ENCODE measurements at places on chromosomes 16 and 17.

DNA sequence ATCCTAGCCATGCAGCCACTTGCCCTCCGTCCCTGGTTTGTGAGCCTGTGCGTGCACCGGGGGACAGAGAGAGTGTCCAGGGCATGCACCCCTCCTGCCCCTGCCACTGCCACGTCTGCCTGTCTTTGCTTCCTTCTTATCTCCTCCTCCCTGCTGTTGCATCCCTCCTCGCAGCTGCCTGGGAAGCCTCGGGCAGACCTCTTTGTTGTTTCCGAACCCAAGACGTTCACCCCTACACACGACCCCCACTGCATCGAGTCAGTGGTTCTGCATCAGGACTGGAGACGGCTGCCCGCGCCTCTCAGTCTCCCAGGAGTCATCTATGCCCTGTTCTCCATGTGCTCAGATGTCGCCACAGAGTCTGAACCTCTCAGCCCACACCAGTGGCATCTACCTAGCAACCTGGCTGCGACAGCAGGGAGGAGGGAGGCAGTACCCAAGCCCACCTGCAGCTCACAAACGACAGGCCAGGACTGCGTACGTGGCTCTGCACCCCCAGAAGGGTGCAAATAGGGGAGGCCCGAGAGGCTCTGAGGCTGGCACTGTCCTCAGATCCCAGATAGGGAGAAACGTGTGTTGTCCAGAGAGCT is 5.2 kb downstream of the TIMP2 start:
- DNase-seq: no peak

DNA sequence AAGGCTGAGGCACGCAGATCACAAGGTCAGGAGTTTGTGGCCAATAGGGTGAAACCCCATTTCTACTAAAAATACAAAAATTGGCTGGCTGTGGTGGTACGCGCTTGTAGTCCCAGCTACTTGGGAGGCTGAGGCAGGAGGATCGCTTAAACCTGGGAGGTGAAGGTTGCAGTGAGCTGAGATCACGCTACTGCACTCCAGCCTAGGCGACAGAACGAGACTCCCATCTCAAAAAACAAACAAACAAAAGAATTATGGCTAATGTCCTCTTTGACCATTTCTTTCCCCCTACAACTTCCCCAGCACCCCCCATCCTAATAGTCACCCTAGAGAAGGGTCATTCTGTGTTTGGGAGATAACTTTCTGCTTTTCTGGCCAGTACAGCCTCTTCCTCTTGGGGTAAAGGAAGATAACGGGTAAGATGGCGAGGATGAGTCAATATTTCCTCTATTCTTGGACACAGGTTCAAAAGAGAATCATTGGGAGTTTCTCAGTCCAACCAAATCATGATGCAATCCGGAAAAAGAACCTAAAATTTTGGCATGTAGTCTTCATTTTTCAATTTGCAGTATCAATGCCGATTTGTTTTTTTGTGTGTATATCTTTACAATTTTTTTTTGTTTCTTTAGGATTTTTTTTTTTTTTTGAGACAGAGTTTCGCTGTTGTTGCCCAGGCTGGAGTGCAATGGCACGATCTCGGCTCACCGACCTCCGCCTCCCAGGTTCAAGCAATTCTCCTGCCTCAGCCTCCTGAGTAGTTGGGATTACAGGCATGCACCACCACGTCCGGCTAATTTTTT is 107.6 kb upstream of the MED13 start:
- DNase-seq: no peak

DNA sequence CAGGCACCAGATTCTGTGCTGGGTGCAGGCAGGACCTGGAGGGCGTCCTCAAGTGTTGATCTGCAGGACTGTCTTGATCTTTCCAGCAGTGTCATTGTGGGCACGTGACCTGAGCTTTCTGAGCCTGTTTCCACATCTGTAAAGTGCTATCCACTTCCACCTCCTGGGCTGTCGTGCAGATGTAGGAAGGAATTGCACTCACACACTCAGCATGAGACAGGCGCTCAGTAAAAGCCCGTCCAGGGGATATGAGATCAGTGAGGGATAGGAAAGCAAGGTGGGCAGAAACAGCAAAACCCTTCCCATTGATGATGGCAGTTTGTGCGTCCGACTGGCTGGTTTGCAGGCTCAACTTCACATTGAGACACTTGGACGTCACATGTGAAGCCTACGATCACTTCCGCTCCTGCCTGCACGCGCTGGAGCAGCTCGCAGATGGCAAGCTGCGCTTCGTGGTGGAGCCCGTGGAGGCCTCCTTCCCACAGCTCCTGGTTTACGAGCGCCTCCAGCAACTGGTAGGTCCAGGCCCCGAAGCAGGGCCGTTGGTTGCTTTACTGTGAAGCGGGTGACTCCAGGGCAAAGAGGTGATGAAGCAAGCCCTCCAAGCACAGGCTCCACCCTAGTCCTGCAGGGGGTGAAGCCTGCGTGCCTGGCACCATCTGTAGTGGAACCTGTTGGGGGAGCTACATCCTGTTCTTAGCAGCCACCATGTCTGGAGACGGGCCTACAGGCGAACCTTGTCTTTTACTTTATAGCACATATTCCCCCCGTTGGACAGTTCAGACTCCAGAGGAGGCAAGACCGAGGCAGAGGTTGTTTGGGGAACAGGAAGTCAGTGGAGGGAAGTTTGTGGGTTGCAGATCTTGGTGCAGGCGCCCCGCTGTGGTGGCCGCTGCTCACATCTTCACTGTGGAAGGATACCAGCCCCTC is 23.0 kb downstream of the METTL22 start:
- DNase-seq: no peak

GRCh38 chr16:477301-478157 is 50.0 kb upstream of the CAPN15 start:
- no peak for DNase-seq

- DNase-seq: no peak
Measured at GRCh38 chr16:88920618-88921590, 54.4 kb upstream of the PABPN1L start.

GRCh38 chr17:54903375-54903774 is 2.7 kb downstream of the TOM1L1 start:
- peak; percentile 24 for DNase-seq

GRCh38 chr16:73192232-73192894 is 144.4 kb upstream of the ZFHX3 start:
- DNase-seq: no peak

DNA sequence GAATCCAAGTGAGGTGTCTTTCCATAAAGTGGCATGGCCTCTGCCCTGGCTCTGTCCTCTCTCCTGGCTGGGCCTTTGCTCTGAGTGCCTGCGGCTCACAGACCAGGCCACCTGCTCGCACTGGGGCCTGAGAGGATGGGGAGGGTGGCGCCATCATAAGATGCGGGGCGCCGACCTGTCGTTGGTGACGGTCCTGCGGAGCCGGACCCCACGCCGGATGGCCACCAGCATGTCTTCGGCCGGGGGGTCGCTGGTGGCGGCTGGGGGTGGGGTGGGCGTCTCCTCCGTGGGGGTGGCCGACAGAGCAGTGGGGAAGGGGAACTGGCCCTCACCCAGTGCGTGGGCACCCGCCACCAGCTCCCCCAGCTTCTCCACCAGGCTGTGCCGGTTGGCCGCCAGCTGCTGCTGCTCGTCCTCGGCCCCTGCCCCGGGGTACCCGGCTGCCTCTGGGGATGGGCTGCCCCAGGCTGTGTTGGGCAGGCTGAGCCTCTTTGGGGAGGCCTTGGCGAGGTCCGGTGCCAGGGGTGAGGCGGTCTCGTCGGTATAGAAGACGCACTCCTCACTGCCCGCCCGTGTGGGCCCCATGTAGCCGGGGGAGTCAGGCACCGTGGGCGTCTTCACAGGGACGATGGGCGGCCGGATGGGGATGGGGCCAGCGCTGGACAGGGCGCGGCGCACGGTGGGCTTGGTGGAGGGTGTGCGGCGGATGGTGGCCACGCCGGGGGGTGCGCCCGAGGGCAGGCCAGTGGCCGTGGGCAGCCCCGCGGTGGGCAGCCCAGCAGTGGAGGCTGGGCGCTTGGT is 17.4 kb downstream of the IL34 start:
- DNase-seq: no peak

- DNase-seq: no peak
Measured at GRCh38 chr17:80379348-80379747, 35.6 kb upstream of the ENDOV start.

GRCh38 chr16:16096121-16096857 is 127.0 kb downstream of the ABCC6 start:
- no peak for DNase-seq

GRCh38 chr17:39757931-39758873 is 20.5 kb downstream of the GRB7 start:
- DNase-seq: no peak

DNA sequence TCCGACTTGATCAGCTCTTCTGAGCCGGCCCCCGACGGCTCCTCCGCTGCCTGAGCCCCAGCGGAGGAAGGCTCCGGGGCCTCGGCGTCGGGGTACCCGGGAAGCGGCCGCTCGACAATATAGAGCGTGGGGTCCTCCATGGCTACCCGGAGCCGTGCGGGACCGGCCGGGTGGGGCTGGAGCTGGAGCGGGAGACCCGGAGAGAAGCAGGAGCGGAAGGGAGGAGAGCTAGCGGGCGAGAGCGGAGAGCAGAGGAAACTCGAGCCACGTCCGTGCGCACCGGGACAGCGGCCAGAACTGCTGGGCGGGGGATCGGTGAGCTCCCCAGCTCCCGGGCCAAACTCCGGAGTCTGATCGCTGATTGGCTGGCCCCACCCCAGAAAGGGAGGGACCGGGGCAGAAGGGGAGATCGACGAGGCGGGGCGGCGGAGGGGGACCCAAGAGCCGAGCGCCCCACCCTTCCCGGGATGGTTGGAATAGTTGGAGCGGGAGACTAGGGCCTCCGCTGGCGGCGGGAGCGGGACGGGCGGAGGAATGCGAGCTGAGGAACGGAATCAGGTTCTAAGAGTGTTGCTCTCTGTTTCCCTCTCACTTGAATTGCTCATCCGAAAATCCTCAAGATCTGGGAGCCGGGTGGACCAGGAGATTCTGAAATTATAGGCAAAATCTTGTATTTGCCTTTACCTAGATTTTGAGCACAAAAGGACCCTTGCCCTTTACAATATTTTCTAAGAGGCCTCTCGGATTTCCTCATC is at the start of gene CAVIN1:
Gene CAVIN1 (minus strand): TSS at position 299 of the 755 bp plus-strand sequence. CDS start 159 bp downstream, at position 140.
- peak; percentile 96 for DNase-seq

GRCh38 chr16:28321700-28322411 is 29.5 kb downstream of the SBK1 start:
- DNase-seq: no peak

DNA sequence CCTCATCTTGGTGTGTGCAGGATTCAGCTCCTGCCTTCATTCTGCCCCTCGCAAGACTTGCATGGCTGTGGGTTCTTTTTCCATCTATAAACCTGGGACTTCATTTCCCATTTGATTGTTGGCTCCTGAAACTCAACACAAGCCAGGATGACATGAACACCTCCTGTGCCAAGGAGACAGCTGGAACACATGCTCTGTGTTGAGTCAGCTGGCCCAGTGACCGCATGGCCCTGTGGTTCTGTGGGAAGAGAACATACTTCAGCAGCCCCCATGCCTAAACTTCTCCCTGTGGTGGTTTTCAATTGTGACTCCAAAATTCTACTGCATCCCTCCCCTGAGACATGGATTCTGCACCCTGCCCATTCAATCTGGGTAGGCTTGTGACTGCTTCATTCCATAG is 57.9 kb upstream of the FOXF1 start:
- DNase-seq: no peak

- DNase-seq: no peak
Measured at GRCh38 chr17:82687871-82688270, 10.6 kb downstream of the RAB40B start.

GRCh38 chr17:38628441-38628840 is 22.7 kb upstream of the SRCIN1 start:
- DNase-seq: peak; percentile 12

- no peak for DNase-seq
Measured at GRCh38 chr16:51343411-51343810, 192.3 kb upstream of the SALL1 start.

DNA sequence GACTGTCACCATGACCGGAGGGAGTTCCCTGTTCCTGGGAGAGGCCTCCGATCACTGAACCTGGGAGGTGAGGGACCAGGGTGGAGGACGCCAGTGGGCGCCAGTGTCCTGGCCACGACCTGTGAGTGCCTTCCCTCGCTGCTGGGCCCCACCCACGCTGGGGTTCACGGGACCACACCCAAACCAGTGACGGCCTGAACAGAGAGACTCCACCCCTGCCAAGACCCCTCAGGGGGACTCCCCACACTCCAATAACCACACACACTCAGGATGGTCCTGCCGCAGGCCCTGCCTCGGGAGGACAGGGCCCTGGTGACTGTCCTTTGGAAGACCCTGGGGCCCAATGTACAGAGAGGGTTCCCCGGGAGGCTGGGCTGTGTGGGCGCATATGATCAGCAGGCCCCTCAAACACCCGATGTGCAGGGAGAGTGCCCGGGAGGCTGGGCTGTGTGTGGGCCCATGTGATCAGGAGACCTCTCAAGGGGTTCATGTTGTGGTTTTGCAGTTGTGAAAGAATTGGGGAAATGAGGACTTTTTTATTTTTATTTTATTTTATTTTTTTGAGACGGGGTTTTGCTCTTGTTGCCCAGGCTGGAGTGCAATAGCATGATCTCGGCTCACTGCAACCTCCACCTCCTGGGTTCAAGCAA is 26.6 kb downstream of the TPSD1 start:
- no peak for DNase-seq

- no peak for DNase-seq
Measured at GRCh38 chr16:1096169-1097082, at the start of gene C1QTNF8. TSS of gene C1QTNF8 (minus strand) at chr16:1096244. CDS start at chr16:1094922, 1,322 bp downstream.

DNA sequence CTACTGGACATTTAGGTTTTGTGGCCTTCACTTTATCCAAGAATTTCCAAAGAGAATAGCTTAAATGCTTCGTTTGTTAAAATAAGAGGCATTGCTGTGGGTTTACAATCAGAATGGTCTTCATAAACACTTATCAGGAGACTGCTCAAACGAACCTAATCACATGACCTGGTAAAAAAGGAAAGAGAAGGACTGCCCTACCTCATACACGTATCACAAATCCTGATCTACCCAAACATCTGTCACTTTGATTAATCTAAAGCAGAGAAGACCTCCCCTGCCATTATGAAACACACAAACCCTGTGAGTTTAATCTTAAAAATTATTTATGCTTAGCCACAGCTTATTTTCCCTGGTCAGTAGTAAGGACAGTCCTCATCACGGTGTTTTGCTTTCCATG is 76.6 kb downstream of the PARN start:
- DNase-seq: no peak

DNA sequence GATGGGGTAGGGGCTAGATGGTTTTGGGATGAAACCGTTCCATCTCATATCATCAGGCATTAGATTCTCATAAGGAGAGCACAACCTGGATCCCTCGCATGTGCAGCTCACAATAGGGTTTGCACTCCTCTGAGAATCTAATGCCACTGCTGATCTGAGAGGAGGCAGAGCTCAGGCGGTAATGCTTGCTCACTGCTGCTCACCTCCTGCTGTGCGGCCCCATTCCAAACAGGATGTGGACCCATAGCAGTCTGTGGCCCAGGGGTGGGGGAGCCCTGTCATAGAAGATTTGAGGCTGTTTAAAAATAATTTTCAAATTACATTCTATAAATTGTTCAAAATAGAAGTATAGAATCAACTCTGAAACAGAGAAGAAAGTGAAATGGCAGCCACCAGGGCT is 50.8 kb downstream of the PHKB start:
- no peak for DNase-seq

Data from G401 (cell line).